ENCODE measurements at places on chromosomes 3 and 15. TPM values are rescaled to one million over a fixed set of nuclear protein-coding genes. Genes with fewer than 3 reads are reported as not detected.

GRCh38 chr3:64924961-64925360 lies 237.2 kb upstream of the ADAMTS9 start:
- no peak overlapping the region for H3K4me3 ChIP-seq
- H3K27ac ChIP-seq = no peak overlapping the region
- H3K27me3 ChIP-seq = no peaks in the 10 kb centered on the region
- no peaks in the 10 kb centered on the region for H3K36me3 ChIP-seq
- DNase-seq = no peak

- H3K4me1 ChIP-seq = no peaks in the 10 kb centered on the region
- H3K27me3 ChIP-seq = no peaks in the 10 kb centered on the region
- H3K4me3 ChIP-seq = no peak overlapping the region
- DNase-seq = no peak
Measured at GRCh38 chr3:148191966-148192365, 505.7 kb upstream of the AGTR1 start.

The PLXND1 gene
- total RNA-seq = 30.2 TPM

The CHDH gene
- total RNA-seq = 2.1 TPM

DNA sequence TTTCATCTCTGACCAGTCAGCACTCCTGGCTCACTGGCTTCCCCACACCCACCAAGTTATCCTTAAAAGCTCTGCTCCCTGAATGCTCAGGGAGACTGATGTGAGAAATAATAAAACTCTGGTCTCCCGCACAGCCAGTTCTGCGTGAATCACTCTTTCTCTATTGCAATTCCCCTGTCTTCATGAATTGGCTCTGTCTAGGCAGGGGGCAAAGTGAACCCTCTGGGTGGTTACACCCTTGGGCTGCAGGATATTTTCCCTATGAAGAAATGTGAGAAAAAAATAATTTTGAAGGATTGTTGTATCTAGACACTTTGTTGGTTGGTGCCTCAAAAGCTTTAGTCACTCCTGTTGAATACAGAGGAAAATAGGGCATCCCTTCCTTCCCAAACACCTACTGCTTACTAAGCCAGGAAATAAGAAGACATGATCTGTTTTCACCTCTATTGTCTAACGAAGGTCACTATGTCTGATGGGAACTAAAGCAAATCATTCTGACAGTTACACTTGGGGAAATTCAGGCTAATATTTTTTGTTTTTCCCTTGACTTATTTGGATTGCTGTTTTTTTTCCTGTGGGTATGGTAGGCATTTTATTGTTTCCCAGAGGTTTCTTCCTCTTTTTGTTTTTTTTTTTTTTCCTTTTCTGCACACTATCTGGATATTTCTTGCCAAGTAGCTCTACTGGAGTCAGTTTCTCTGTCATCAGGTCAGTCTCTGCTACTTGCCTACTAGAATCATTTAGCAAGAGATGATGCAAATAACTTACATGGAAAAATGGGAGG lies 15.3 kb upstream of the TNFSF10 start:
- no peaks in the 10 kb centered on the region for H3K36me3 ChIP-seq
- H3K27ac ChIP-seq = peak overlapping the region; percentile 80
- DNase-seq = no peak
- H3K4me1 ChIP-seq = peaks cover 16% of the 10 kb centered on the region
- no peak overlapping the region for H3K4me3 ChIP-seq
- H3K27me3 ChIP-seq = no peaks in the 10 kb centered on the region

GRCh38 chr15:87145696-87146095 lies 1066.0 kb downstream of the AGBL1 start:
- no peaks in the 10 kb centered on the region for H3K27me3 ChIP-seq
- no peaks in the 10 kb centered on the region for H3K4me1 ChIP-seq
- DNase-seq = no peak
- H3K36me3 ChIP-seq = no peaks in the 10 kb centered on the region

DNA sequence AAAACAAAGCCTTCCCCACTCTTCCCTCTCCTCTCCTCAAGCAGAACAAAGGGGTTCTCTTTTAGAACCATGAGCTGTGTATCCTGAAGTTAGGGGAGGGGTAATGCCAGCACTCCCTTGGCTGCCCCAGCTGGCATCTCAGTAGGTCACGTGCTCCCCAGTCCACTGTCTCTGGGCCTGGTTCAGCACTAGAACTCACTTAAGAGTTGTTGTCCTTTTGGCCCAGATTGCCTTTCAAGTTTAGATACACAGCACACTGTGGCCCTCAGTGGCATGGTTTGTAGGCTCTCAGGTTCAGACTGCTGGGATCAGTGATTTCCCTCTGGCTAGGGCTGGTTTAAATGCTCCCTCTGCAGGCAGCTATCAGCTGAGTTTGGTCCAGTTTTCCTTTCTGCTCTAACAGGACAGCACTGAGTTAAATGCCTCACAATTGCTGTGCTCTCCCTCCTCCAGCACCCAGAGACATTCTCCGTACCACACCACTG lies 188.4 kb upstream of the ST8SIA2 start:
- H3K27ac ChIP-seq = no peak overlapping the region
- H3K27me3 ChIP-seq = no peaks in the 10 kb centered on the region
- H3K36me3 ChIP-seq = no peaks in the 10 kb centered on the region
- H3K4me1 ChIP-seq = no peaks in the 10 kb centered on the region

DNA sequence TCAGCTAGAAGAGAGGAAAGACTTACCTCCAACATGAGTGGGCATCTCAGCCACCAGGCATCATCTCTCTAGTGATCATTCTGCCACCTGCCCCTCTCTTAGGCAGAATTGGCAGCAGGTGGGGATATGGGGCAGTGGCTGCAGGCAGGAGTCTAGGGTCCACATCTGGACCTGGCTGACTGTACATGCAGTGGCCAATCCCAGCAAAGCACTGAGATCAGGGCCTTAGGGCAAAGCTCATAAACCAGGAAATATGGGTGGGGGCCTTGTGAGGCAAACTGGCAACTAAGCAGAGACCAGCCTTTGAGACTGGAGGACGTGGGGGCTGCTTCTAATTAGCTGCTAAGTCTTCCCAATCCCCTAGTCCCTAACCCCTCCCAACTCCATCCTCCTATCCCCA lies 12.9 kb downstream of the POMGNT2 start:
- no peaks in the 10 kb centered on the region for H3K27me3 ChIP-seq
- H3K36me3 ChIP-seq = no peaks in the 10 kb centered on the region
- no peak overlapping the region for H3K27ac ChIP-seq
- H3K4me3 ChIP-seq = no peak overlapping the region
- no peaks in the 10 kb centered on the region for H3K4me1 ChIP-seq
- DNase-seq = no peak

GRCh38 chr15:41561104-41561776 lies 2.2 kb downstream of the TYRO3 start:
- H3K4me1 ChIP-seq = peaks cover 15% of the 10 kb centered on the region
- H3K27me3 ChIP-seq = no peaks in the 10 kb centered on the region
- no peak overlapping the region for H3K27ac ChIP-seq
- no peak for DNase-seq
- H3K4me3 ChIP-seq = no peak overlapping the region

The RTP1 gene
- not detected for total RNA-seq

DNA sequence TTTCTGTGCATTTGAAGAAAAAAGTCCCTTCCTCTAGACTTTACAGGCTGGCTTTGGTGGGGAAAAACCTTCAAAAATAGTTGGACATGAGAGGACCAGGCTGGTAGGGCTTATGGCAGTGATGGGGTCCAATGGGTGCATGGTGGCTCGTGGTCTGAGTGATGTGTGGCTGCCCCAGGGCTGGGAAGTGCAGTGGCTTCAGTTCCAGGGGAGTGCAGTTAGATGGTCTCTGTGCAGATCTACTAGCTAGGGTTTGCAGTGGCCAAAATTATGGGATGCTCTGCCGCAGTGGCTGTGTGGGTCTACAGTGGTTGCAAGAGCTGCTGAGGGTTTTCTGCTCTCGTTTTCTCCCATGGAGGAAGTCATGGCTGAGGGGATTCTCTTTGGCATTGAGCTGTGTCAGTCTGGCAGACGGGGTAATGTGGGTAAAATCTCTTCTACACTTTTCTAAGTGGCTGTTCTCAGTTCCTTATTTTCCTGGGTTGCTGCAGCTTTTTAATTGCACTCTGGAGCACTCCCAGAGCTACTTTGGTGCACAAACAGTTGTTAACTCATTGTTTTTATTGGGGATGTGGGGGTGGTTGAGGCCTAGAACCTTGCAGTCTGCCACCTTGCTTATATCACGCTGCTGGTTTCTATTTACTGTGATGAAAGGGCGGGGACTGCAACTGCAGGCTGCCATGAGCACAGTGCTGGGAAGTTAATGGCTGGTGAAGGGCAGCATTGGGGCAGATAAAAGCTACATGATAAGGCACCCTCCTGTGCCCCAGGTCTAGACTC lies 1324.6 kb downstream of the NSUN3 start:
- H3K4me1 ChIP-seq = no peaks in the 10 kb centered on the region
- no peaks in the 10 kb centered on the region for H3K27me3 ChIP-seq
- no peak overlapping the region for H3K27ac ChIP-seq
- DNase-seq = no peak
- H3K36me3 ChIP-seq = no peaks in the 10 kb centered on the region

DNA sequence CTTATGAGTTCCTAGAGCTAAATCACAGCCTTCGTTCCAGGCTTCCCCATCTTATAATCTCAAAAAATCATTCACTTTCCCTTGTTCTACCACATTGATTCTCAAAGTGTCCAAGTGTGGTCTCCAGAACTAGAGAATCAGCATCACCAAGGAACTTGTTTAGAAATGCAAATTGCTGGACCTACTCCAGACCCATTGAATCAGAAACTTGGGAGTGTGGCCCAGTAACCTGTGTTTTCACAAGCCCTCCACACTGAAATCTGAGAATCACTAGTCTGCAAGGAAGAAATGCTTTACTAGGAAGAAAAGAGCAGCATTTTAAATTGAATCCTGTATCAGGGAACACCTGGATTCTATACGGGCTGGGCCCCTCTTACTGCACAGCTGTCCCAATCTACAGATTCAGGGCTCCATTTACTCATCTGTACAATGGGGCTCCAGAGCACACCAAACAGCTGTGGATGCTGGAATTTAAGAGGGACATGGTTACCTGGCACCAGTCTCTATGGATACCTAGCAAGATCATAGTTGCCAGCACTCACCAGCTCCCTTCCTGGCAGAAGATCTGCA lies 3.9 kb downstream of the MEGF11 start:
- H3K4me3 ChIP-seq = no peak overlapping the region
- H3K36me3 ChIP-seq = no peaks in the 10 kb centered on the region
- no peak for DNase-seq
- H3K27me3 ChIP-seq = peaks cover 21% of the 10 kb centered on the region
- H3K27ac ChIP-seq = no peak overlapping the region

- no peaks in the 10 kb centered on the region for H3K36me3 ChIP-seq
- H3K4me1 ChIP-seq = peaks cover 25% of the 10 kb centered on the region
- H3K27ac ChIP-seq = no peak overlapping the region
- H3K4me3 ChIP-seq = no peak overlapping the region
- no peaks in the 10 kb centered on the region for H3K27me3 ChIP-seq
Measured at GRCh38 chr3:142642956-142643355, 46.8 kb downstream of the PLS1 start.

- H3K4me1 ChIP-seq = no peaks in the 10 kb centered on the region
- H3K4me3 ChIP-seq = no peak overlapping the region
- H3K36me3 ChIP-seq = no peaks in the 10 kb centered on the region
- no peak overlapping the region for H3K27ac ChIP-seq
- H3K27me3 ChIP-seq = no peaks in the 10 kb centered on the region
Measured at GRCh38 chr15:37204692-37205091, 104.3 kb upstream of the MEIS2 start.

DNA sequence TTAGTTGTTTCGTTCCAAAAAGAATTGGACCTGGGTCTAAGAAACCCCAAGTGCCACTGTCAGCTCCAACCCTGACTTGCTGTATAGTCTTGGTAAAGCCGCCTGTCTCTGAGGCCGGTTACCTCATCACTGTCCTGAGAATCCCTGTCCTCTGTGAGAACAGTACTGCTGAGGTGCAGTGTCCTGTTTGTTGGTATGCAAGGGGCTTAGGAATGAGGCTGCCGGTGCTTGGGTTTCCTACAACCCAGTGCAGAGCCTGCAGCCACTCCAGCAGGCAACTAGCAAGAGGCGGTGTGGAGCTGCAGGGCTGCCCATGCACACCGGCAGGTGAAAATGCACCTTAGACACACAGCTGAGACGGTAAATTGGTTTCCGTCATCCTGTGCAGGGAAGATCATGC lies 52.0 kb upstream of the ATG7 start:
- H3K27ac ChIP-seq = no peak overlapping the region
- no peaks in the 10 kb centered on the region for H3K36me3 ChIP-seq
- peaks cover 19% of the 10 kb centered on the region for H3K4me1 ChIP-seq
- no peaks in the 10 kb centered on the region for H3K27me3 ChIP-seq
- H3K4me3 ChIP-seq = no peak overlapping the region

The PARP15 gene
- total RNA-seq = 0.08 TPM

The CP gene
- total RNA-seq = 17.9 TPM

The ALG1L2 gene
- not detected for total RNA-seq

GRCh38 chr3:97835761-97836160 lies 13.9 kb downstream of the CRYBG3 start:
- DNase-seq = no peak
- no peaks in the 10 kb centered on the region for H3K4me1 ChIP-seq

GRCh38 chr3:4753073-4753691 lies 226.1 kb upstream of the BHLHE40 start:
- H3K27ac ChIP-seq = peak overlapping the region; percentile 92
- H3K4me3 ChIP-seq = no peak overlapping the region
- no peak for DNase-seq

DNA sequence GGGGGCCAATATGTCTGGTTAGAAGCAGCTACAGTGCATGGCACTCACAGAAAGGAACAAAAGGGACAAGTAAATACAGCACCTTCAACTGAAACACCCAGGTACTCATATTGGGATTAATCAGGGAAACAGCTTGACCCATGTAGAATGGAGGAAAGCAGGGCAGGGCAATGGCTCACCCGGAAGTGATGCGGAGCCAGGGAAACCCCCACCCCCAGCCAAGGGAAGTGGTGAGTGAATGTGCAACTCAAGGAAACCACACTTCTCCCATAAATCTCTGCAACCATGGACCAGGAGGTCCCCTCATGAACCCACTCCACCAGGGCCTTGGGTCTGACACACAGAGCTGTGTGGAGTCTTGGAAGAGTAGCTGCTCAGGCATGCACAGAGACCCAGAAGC lies 117.1 kb downstream of the MTHFS start:
- no peaks in the 10 kb centered on the region for H3K36me3 ChIP-seq
- H3K27me3 ChIP-seq = no peaks in the 10 kb centered on the region
- H3K4me3 ChIP-seq = no peak overlapping the region
- no peak for DNase-seq

- no peak for DNase-seq
- no peaks in the 10 kb centered on the region for H3K27me3 ChIP-seq
- H3K27ac ChIP-seq = peak overlapping the region; percentile 77
- peaks cover 11% of the 10 kb centered on the region for H3K4me1 ChIP-seq
- no peaks in the 10 kb centered on the region for H3K36me3 ChIP-seq
Measured at GRCh38 chr3:187773233-187774184, 28.2 kb upstream of the BCL6 start.

The GATM gene
- 20.7 TPM for total RNA-seq

The RLBP1 gene
- total RNA-seq = not detected

Data from esophagus squamous epithelium (tissue), 5 donors.